Dermis microvascular lymphatic vessel endothelial cell (primary cell): ENCODE measurements at places on chromosomes 6 and 20.

- no peak for DNase-seq
These were observed 24.4 kb downstream of the CAP2 start for GRCh38 chr6:17417817-17418216.

DNA sequence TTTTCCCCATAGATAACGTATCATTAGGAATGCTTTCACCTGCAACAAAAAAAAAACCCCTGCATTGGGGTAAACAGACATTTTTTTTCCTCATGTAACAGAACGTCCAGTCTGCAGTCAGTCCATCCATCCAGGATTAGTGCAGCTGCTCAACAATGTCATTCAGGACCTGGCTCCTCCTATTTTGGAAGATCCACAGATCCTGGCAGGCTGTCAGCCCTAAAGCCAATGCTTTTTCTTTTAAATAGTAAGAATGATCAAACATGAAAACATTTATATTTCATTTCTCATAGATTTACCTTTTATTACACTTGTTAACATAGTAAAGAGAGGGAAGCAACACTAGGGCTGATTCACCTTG, 116.5 kb upstream of the CCDC28A start:
- no peak for DNase-seq

DNA sequence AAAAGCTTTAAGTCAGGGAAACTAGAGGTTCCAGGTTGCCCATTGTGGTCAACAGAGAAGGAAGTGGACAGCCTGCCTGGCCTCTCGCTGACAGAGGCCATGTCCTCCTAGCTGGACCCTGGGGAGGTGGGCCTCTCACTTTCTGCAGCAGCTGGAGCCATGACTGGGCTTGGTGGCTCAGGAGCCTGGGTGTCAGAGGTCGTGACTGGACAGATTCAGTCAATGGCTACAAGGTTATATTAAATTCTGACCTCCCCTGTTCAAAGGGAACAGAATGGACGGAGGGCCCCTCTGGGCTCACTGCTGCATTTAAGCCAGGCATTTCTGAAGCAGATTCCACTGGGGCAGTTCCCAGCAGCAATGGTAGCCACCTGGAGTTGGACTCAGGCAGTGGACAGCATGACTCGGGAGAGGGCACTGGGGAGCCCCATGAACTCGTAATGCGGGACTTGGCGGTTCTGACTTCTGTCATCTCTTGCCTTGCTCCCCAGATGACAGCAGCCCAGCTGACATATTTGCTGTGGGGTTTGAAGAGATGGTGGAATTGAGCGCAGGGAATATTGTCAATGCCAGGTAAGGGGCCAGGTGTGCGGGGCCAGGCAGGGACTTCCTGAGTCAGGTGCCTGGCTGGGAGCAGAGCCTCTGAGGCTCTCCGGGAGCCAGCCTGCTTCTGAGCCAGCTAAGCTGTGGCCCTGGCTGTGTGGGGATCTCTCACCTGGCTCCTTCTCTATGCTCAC, 86.7 kb downstream of the SYNJ2 start:
- DNase-seq: no peak

DNA sequence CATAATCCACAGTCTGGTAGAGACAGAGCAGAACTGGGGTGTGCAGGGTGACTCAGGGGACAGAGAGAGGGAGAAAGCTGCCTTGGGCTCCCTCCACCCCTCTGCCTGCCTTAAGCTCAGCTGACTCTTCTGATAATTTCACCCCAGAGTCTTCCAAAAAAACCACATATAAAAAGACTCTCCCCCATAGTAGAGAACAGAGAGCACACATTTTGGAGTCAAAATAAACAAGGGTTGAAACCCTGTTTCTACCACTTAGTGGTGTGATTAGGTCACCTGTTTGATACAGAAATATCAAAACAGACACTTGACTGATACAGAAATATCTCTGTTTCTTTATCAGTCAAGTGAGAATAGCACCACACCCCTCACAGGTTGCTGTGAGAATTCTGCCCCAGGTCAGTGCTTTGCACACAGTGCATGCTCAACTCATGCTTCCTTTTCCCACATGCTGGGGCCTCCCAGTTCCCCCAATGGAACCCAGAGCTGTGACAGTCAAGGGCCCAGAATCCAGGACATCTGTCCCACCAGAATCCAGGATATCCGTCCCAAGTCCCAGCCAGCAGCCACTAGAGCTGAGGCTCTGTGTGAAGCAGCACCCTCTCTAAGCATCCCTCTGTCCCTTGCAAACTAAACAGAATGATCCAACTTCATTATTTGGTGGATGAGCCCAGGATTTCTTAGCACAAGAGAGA, 1.2 kb downstream of the TREML2 start:
- no peak for DNase-seq
